ENCODE measurements at places on chromosomes 13 and 19.

DNA sequence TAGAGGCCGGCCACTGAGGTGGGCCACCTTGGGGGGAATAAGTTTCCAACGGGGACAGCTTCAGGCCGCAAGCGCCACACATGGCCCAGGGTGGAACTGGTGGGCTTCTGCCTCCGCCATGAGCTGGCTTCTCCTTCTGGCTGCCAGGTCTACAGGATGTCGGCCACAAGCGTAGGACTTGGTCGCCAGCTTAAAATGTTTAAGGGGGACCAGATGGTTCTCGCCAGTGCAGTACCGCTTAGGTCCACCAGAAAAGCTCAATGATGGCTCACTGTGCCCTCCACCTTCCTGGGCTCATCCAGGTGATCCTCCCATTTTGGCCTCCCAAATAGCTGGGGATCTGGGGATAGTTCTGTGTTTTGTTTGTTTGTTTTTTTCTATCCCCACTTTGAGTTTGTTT, 38.7 kb upstream of the ZNF254 start:
- DNase-seq: no peak

DNA sequence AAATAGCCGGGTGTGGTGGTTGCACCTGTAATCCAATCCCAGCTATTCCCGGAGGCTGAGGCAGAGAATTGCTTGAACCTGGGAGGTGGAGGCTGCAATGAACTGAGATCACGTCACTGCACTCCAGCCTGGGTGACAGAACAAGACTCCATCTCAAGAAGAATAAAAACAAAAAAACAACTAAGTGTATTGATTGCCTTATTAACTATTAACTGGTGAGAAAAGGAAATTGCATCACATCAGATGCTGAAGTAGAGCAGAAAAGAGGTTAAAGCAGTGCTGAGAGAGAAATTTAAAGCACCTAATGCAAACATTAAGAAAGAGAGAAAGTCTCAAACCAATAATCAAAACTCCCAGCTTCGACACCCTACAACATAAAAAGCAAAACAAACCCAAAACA, 38.3 kb downstream of the KPNA3 start:
- no peak for DNase-seq

DNA sequence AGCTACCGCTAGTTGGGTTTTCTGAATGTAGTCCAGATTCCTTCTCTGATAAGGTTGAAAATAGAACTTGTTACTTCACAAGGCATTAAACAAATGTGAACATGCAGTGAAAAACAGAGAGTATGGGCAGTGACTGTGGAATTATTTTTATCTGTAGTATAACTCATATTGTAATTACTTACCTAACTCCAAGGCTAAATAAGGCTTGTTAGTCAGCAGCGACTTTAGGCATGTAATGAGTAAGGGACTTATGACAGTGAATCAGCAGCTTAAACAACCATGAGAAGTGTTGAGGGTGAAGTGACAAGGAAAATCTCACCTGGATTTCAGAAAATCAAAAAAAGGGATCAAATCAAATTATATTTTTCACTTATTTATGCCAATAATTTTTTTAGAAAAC, 1719.5 kb upstream of the MIR17HG start:
- DNase-seq: no peak

DNA sequence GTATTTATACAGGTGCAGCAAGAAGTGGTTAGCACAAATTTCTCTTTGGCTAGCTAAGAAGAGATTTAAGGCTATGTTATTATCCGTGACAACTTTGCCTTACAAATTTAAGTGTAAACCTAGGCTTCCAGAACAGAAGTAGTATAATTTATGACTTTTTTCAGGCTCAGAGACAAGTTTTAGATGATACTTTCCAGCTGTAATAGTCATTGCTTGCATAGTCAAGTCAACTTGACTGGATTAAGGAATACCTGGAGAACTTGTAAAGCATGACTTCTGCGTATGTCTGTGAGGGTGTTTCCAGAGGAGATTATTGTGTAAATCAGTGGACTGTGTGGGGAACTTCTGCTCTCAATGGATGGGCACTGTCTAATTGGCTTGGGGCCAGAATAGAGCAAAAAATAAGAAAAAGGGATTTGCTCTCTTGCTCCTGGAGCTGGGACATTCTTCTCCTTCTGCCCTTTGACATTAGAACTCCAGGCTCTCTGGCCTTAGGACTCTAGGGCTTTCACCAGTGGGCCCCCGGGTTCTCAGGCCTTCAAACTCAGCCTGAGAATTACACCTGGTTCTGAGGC, 33.0 kb downstream of the CYSLTR2 start:
- no peak for DNase-seq

DNA sequence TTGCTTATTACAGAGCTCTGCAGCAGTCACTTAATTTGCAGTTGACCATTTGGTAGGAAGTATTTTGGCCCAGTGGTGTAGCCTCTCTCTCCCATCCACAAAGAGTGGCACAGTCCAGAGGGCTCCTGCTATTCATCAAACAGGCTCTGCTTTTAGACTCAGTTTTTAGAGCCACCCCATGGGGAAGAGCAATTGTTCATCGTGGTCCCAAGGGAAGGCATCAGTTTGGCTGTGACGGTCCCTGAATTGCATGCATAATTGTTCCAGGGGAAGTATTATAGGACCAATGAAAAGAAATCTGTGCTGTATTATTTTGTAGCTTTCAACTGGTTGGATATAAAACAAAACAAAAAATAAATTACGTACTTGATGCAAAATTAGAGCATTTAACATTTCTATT, 799.0 kb downstream of the DACH1 start:
- no peak for DNase-seq

GRCh38 chr13:43650882-43651281, 135.9 kb downstream of the ENOX1 start:
- no peak for DNase-seq

DNA sequence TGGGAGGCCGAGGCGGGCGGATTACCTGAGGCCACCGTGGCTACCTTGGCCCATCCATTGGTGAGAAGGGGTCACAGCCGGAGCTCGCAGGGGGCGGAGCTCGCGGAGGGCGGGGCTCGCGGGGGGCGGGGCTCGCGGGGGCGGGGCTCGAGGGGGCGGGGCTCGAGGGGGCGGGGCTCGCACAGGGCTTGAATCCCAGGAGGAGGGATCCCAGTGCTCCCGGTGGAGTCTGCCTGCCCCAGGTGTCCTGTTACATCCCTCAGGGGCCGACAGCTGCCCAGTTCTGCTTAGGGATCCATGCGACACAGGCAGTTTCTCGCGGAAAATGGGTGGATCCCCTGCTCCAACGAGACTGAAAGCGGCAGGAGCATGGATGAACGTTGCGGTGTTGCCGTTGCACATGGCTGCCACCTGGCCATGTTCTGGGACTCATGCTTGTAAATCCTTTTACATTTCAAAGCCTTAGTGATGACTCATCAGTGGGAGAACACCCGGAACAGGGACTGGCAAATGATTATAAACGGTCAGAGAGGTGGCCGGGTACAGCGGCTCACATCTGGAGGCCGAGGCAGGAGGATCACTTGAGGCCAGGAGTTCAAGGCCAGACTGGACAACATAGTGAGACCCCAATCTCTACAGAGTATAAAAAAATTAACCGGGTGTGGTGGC, 25.1 kb downstream of the TMPRSS9 start:
- no peak for DNase-seq

- DNase-seq: peak; percentile 93
These were observed 37.3 kb downstream of the NFIC start for GRCh38 chr19:3403489-3404323.

DNA sequence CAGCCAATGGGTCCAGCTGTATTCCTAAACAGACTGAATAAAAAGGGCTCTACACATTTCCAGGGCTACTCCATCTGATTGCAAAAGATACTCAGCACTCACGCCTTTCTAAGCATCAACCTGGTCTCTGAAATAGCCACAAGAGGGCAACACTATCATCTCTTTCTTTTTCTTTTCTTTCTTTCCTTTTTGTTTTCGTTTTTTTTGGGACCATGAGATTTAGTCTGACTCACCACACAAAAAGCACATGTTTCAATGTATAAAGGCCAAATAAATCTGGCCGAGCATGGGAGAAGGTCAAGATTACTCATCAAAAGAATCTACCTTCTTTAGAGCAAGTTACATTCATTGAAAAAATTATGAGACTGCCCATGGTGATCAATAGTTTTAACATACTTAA, 805.6 kb upstream of the ARGLU1 start:
- no peak for DNase-seq

DNA sequence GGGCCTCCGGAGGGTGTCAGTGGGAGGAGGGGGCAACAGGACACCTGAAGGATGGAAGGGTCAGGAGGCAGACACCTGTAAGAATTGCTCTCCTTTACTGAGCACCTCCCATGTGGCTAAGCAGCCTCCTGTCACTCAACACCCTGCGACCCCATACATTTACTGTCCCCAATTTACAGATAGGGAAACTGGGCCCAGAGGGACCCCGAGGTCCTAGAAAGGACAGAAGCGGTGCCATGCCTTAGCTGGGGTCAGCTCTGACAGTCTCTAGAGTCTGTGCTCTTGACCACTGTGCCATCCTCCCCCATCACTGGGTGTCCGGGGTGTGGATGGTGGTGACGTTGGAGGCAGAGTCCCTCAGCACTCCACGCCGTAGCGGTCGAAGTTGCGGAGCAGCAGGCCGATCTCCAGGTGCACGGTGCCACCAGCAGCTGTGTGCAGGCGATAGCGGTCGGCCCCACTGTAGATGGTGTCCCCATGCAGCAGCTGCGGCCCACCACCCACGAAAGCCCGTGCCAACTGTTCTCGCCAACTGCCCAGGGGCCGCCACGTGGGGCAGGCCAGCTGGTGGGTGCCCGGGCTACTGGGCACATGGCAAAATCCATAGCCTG, 726 bp upstream of the TGFB1 start:
- no peak for DNase-seq

- no peak for DNase-seq
These were observed 222.6 kb downstream of the TM9SF2 start for GRCh38 chr13:99723878-99724277.

GRCh38 chr13:51607165-51607564, 22.9 kb downstream of the WDFY2 start:
- DNase-seq: no peak

- no peak for DNase-seq
These were observed at the start of gene HPN for GRCh38 chr19:35041548-35042055. Gene HPN, plus strand, starts transcription at chr19:35041721. Its CDS starts 786 bp downstream, at chr19:35042507.

DNA sequence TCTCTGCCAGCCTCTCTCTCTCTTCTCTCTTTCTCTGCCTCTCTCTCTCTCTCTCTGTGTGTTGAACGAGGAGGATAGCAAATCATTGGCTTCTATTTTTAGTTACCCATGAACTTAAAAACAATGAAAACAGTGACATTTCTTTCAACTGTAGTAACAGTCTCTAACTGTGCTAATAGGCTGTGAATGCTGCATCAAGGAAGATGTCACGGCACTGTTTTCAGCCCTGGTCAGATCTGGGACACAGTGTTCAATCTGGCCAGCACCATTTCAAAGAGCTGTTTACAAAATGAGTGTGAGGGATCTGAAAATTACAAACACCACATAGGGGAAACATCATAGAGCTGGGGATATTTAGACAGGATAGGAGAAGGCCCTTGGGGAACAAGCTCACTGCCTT, 717.0 kb downstream of the FGF9 start:
- DNase-seq: no peak
